ENCODE measurements at places on chromosomes 2 and 18.

- DNase-seq: no peak
Observed at GRCh38 chr2:115083225-115083624, 640.8 kb downstream of the DPP10 start.

GRCh38 chr2:100835006-100835659, 15.2 kb downstream of the NPAS2 start:
- no peak for DNase-seq

DNA sequence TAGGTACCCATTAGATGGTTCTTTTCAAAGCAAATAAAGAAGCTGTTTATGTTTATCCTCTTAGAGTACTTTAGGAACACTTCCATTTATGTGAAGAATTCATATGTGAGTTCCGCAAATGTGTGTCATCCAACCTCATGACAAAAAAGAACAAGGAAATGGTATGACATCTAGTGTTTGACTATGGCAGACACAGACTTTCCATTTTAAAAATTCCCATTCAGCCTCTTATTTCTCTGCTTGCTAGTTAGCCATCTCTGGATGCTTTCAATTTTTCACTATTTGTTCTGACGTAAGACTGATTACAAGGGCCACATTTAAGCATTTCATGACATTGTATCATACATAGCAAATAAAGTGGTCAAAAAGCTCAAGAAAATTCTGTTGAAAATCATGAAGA, 103.0 kb downstream of the ZAP70 start:
- no peak for DNase-seq

GRCh38 chr2:151472966-151473365, 63.3 kb downstream of the RIF1 start:
- DNase-seq: no peak

- no peak for DNase-seq
Observed at GRCh38 chr18:50042611-50043010, 152.3 kb downstream of the MYO5B start.

DNA sequence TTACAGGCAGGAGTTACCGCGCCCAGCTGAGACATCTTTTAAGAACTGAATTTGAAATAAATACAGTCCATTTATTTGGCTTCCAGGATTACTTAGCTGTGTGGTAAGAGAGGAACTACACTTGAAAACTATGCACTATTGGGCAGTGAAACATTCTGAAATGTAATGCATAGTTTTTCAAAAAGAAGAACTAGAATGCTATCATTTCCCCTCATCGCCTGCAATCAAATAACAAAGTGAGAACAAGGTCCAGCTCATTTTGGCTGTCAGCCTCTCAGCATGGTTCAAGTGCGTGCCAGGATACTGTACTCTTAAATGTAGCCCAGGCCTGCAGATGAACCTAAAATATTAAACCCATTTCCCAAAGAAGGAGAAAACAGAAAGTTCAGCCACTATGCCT, 76.6 kb upstream of the ARL5A start:
- DNase-seq: no peak

DNA sequence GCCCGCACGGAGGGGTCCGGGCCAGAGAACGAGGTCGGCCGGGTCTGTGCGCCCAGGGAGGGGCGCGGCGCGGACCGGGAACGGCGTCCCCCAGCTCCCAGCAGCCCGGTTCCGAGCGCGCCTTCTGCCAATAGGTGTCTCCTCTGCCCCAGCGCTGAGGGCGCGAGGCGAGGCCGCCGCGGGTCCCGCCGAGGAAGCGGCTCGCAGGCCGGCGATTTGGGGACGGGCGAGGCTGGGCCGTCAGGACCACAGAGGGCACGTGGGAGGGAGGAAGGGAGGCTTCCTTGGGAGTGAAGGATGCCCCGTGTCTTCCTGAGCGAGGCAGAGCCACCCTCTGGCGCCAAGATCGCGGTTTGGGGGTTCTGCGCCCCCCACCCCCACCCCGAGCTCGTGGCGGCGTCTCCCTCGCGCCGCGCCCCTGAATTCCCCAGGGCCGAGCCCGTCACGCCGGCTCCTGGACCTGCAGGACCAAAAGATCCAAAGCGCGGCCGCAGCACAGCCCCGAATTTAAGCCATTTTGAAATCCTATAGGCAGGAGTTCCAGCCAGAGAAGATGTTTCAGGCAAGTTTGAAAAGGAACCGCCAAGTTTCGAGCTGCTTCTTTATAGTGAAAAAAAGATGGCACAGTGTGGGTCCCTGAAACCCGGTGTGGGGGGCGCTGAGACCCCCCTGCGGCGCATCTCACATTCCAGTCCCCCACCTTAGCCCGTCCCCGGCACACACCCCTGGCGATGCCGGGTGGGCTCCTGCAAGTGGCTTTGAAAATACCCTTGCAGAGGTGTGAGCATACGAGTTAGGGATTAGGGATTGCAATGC, 909 bp downstream of the NFATC1 start:
- no peak for DNase-seq

DNA sequence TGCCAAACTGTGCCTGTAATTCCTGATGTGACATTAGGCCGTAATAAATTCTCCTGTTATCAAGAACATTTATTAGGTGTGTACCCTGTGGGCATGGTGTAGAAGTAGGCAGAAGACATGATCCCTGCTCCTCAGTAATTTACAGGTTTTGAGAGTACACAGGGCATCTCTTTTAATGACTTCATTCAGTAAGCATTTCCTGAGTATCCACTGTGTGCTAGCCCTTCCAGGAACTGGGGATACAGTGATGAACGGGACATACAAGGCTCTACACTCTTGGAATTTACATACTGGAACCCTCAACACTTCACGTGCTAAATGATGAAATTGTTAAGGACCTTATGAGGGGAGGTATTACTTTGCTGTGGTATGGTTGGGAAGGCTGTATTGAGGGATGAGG, 30.2 kb downstream of the DIS3L2 start:
- DNase-seq: no peak

Data from activated T-helper 1 cell treated with anti-CD3 and anti-CD28 coated beads, Interleukin-2, amount 50 U/mL, for 16 hours (primary cell).